ENCODE measurements at places on chromosomes 2 and 18. TPM values are rescaled to one million over a fixed set of nuclear protein-coding genes. Genes with fewer than 3 reads are reported as not detected.

Gene CNNM4
- 5.5 TPM for polyA plus RNA-seq

Gene CNNM3
- polyA plus RNA-seq, result 14.7 TPM

Gene ADD2
- 0.30 TPM for polyA plus RNA-seq

Gene RESP18
- not detected for polyA plus RNA-seq

Gene NPPC
- polyA plus RNA-seq, result not detected

Gene CYP27A1
- polyA plus RNA-seq, result 0.18 TPM

Gene SERPINB4
- polyA plus RNA-seq, result not detected
